ENCODE measurements at places on chromosomes 6 and 20.

GRCh38 chr6:39181333-39181732 is 47.9 kb downstream of the KCNK5 start:
- DNase-seq: no peak

DNA sequence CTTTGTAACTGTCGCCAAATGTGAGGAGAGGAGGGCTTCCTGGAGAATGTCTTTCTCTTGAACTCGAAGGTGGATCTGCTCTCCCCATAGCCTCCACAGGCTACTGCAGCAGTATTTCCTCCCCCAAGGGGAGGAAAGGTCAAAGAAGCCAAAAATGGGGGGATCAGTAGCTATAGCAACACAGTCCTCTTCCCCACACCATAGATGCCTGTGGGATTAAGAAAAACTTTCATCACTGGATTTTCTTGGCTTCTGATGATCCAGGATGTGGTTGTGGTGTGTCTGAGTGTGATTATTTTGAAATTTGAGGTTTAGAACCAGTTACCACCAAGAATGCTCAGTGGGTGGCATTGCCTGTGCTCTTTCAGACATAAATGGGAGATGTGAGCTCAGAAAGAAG is 140.1 kb upstream of the SPACA1 start:
- DNase-seq: no peak

GRCh38 chr6:161901740-161902426 is 628.0 kb upstream of the AGPAT4 start:
- no peak for DNase-seq

- no peak for DNase-seq
Measured at GRCh38 chr6:75498862-75499261, 5.3 kb upstream of the FILIP1 start.

- peak; percentile 15 for DNase-seq
Measured at GRCh38 chr20:44698351-44698750, 16.8 kb upstream of the CCN5 start.

DNA sequence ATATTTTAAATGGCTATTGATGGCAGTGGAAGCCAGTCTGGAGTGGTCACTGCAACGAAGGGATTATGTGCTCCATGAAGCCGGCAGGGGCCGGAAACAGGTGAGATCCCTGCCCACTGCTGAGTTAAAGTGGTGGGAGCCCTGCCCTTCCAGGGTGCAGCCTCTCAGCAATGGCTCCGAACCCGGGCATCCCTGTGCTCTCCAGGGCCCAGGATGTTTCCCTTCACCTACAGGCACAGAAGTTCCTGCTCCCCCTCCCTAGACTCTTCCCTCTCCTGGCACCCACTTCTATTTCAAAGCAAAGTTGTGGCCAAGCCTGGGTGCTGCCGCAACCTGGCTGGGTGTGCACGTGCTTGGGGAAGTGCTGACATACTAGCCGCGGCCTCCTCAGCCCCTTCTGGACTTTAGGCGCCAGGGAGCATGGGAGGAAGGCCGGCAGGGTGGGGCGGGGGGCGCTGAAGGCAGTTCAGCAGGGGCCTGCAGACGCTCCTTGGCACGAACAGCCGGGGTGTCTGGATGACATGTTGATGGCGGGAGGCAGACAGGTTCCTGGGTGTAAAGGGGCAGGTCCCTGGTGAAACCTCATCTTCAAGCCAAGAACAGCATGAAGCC is 452.3 kb downstream of the HTR1B start:
- no peak for DNase-seq

GRCh38 chr6:3176562-3177355 is 19.4 kb upstream of the TUBB2A start:
- no peak for DNase-seq

DNA sequence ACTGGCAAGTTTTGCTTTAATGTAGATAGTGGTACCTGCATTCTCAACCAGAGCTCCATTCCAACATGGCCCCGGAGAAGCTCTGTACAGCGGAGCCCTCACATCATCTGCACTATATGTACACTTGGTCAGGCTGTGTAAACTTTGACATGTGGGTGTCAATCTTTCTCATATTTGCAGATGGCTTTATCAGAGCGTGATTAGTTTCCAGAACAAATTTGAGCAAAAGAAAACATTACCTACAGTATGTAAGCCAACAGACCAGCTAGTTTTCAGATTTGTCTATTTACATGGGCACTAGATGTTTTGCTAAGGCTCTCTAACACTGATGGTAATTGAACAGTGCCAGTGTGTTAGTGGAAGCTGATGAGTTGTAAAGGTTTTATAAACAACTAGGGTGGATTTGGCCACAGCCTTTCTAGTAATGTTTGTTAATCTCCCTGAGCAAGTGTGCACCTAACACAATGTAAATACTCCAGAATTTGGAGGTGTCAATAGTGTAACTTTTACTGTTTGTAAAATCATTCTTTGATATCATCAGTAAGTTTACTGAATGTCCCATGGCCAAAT is 131.8 kb downstream of the FOXA2 start:
- DNase-seq: no peak

DNA sequence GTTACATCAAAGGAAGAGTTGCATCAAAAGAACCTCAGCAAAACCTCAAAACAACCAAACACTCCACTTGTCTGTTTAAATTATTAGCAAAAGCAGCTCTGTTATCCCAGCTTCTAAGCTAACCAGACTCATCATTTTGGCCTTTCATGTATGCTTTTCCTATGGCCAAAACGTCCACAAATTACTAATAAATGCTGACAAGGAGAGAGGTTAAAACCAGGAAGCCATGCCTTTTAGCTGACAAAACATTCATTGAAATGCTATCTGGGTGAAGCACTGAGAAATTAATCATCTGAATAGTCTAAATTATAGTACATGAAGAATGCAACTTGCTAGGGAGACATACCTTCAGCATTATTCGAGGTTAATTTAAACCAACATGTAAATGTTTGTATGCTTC is 80.6 kb downstream of the LAMA2 start:
- DNase-seq: no peak

DNA sequence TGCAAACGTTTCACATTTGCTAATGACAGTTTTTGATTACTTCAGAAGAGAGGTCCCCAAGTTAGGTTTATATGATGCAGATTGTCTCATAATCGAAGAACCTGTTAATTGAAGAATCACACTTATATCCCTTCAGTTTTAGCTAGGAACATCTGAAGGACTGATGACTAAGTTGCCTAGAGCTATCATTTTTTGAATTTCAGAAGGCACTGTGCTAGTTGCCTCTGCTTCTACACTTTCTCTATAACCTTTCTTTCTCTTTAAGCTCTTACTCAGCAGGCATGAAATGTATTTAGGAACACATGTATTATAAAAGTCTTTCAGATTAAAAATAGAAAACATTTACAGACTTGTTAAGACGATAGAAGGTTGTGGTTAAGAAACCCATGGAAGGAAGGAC is 14.4 kb upstream of the GJE1 start:
- no peak for DNase-seq

- no peak for DNase-seq
Measured at GRCh38 chr6:151290877-151291721, 51.3 kb downstream of the AKAP12 start.

- no peak for DNase-seq
Measured at GRCh38 chr6:36226438-36227047, 30.0 kb downstream of the BRPF3 start.

DNA sequence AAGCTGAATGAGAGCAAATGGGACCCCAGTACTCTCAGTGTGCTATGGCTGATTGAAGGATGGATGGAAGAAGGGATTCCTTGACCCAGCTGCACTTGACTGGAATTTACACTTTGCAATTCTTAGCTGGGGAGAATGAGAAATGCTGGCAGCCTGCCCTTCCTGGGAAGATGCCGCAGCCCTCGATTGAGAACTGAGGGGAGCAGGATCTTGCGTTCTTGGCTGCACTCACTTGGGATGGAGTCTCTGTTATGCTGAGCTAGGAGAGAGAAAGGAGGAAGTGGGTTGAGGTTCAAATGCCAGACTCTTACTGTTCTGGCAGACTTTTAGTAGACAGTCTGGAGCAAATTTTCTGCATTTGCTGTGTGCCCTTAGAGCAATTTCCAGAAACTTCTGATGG is 221.2 kb downstream of the FNDC1 start:
- no peak for DNase-seq

DNA sequence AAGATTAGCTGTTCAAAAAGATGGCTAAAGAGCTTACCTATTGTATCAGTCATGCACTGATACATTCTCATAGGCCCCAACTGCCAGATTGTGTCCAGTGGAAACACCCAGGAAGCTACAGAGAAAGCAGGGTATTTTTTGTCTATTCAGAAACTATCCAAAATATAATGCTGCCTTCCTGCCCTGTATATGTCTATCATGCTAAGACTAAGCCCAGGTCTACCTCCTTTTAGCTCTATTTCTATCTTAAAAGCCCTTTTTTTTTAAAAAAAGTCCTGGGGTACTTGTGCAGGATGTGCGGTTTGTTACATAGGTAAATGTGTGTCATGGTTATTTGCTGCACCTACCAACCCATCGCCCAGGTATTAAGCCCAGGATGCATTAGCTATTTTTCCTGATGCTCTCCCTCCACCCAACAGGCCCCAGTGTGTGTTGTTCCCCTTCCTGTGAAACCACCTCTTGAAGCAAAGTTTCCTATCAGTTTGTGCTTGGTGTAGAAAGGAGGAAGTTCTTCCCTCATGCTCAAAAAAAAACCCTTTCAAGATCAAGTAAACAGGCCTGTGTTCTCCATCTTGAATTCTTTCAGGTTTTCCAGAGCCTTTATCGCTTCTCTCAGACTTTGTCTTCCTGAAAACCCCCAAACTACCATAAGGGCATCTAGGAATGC is 514 bp downstream of the DEFB129 start:
- no peak for DNase-seq

DNA sequence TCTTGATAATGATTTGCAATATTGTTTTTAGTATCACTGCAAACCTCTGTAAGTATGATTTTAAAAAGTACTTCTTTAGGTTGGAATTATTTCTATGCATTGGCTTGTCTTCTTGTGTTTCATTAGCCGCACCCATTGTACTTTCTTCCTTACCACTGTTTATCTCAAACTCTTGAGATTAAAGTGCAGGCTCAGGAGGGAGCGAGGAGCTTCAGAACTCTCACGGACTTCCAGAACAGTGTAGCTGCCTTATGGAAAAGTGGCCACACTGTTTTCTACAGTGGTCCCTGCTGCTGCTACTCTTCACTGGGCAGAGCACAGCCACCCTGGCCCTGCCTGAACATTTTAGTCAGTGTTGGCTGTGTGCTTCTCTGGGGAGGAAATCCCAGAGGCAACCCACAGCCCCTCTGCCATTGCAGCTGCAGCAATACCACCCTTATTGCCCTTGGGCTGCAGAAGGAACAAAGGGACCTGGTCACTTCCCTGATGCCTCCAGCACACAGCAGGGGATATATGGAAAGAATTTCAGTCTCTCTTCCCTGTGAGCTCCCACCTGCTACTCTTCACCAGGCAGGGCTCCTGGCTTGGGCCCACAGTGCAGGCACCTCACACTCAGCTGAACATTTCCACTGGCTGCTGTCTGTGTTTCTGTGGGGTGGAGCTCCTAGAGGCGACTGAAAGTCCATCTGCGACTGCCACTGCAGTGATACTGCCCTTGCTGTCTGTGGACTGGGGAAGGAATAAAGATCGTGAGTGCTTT is 91.7 kb upstream of the MAP3K4 start:
- DNase-seq: no peak

GRCh38 chr6:151057061-151057460 is 182.7 kb upstream of the AKAP12 start:
- DNase-seq: no peak

DNA sequence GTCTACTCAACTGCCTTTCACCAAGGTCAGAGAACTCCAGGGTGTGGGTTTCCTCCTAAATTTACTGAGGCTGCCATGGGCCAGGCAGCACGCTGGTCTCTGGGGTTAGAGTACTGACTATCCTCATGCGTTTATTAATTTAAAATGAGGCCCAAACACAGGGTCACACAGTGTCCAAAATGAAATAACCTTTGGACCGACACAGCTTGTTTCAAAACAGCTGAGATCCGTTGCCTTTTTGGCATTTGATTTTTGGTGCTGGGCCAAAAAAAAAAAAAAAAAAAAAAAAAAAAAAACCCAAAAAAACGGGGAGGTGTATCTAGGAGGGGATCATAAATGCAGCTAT is 14.6 kb upstream of the TOX2 start:
- no peak for DNase-seq

- no peak for DNase-seq
Measured at GRCh38 chr20:3141757-3142156, 17.9 kb downstream of the FASTKD5 start.

- DNase-seq: no peak
Measured at GRCh38 chr6:82987416-82987815, 78.2 kb downstream of the UBE3D start.

DNA sequence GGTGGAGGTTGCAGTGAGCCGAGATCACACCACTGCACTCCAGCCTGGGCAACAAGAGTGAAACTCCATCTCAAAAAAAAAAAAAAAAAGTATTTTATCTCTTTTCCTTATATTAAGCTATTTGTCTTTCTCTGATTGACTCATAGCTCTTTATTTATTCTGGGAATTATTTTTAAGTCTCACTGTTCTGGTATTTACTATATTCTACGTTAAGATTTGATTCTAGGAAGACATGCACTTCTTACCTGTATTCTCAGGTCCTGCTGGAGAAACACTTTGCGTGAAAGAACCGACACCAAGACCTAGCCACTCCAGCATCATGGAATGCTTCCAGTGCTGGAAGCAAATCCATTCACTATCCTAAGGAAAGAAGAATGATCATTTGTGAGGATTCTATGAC is 17.6 kb downstream of the ZNFX1 start:
- no peak for DNase-seq

DNA sequence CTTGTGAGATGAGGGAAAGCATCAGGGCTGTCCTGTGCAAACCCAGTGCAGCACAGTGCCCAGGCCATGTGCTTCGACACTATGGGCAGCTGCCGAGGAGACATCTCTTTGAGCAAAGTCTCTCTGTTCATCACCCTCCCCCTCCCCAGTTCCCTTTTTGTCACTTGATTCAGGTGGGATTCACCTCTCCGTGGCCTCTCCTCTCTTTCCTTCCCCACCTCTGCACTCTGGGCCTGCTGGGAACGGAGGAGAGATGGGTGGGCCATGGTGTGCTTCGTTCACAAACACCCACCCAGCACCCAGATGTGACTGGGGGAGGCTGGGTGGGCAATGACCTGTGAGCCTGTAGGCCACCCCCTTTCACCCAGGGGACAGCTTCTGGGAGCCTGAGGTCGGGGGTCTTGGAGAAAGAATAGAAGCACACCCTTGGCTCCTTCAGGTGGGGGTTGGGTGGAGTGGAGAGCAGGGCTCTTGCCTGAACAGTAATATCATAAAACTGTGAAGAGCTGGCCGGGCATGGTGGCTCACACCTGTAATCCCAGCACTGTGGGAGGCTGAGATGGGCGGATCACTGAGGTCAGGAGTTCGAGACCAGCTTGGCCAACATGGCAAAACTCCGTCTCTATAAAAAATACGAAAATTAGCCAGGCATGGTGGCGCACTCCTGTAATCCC is 33.5 kb upstream of the DLGAP4 start:
- DNase-seq: peak; percentile 24

GRCh38 chr6:56479381-56479780 is 163.3 kb downstream of the DST start:
- DNase-seq: no peak

GRCh38 chr6:170114956-170115855 is 175.7 kb downstream of the DLL1 start:
- DNase-seq: peak; percentile 60

GRCh38 chr6:165871571-165871970 is 208.5 kb upstream of the PDE10A start:
- DNase-seq: no peak
